Sigmoid colon (tissue), 7 donors: ENCODE measurements at places on chromosomes 3 and 15. TPM values are rescaled to one million over a fixed set of nuclear protein-coding genes. Genes with fewer than 3 reads are reported as not detected.

- DNase-seq: peak; percentile 84
Observed at GRCh38 chr15:39511000-39511915, 69.6 kb upstream of the THBS1 start.

- DNase-seq: no peak
Observed at GRCh38 chr15:90902840-90903732, at the start of gene MAN2A2. TSS of gene MAN2A2 (plus strand) at chr15:90903302. CDS start at chr15:90904208, 906 bp downstream.

Gene CCR8
- not detected for total RNA-seq

GRCh38 chr3:144142151-144142840 is 170.7 kb downstream of the DIPK2A start:
- DNase-seq: no peak

Gene PLA2G4B
- 5.0 TPM for total RNA-seq
